ENCODE measurements at places on chromosomes 7 and 10. TPM values are rescaled to one million over a fixed set of nuclear protein-coding genes. Genes with fewer than 3 reads are reported as not detected.

GRCh38 chr10:29392376-29393021 lies 103.6 kb downstream of the LYZL1 start:
- DNase-seq = no peak

DNA sequence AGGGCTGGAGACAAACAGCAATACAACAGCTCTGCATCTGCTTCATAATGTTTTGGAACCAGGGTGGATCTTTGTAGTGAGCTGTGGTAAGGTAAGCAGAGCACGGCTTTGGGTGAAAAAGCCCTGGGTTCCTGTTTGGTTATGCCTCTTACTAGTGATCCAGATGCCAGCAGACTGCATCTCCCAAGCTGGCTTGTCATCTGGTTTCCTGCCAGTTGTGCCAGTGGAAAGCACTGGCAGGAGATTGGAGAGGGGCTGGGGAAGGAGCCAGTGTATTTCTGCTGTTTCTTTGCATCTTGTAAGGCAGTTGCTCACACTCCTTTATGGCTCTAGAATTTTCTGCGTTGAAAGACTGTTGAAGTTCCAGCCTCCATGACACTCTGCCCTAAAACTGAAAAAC lies 137.6 kb downstream of the TSPAN12 start:
- no peak for DNase-seq

DNA sequence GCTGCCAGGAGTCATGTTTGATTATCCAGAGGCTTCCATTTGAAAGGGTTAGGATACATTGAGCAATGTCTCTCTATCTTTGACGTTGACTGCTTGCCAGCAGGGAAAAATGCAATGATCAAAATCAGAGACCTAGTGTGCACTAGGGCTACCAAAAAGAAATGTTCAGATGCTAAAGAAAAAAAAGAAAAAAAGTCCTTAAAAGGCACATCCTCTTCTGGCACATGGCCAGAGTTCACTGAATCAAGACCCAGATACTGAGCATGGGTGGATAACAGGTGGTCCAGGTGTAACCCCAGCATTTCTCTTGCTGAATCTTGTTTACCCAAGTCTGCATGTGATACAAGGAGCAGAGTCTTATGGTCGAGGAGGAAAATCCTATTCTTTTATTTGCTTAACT lies 899.3 kb downstream of the SORCS3 start:
- DNase-seq = no peak

Gene DPP6
- 2.0 TPM for polyA plus RNA-seq

DNA sequence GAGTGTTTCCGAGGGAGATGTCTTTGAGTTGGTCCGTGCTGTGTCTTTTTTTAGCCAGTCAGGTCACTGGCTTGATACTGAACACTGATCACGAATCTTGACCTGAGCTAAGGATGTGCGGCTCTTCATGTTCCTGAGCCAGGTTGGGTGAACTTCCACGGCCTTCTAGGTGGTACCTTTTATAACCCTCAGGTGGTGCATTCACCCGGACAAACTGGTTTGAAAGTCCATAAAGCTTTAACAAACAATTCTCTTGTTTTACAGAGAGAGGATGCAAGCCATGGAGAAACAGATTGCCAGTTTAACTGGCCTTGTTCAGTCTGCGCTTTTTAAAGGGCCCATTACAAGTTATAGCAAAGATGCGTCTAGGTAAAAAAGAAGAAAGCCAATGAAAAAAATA lies 229.5 kb downstream of the ARHGAP21 start:
- no peak for DNase-seq

- DNase-seq = no peak
Observed at GRCh38 chr10:17174626-17175025, 26.8 kb downstream of the TRDMT1 start.

DNA sequence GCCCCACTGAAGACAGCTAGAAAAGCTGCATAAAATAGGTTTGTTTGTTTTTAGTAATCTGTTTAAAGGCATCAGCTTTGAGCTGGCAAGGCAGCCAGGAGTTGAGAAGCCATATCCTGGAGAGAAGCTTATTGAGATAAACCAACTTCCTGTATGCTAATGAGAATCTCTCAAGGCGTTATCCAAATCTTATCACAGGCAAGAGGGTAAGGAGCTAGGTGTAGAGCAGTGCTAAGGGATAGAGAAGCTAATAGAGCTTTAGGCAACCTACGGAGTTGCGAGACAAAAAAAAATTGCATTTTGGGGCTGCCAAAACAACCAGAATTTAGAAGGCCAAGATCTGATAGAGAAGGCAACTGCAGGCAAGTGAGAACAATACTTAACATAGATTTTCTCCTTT lies 641.6 kb downstream of the SH2D4B start:
- no peak for DNase-seq

Gene VSTM2A
- not detected for polyA plus RNA-seq

GRCh38 chr10:67520924-67521520 lies 175.0 kb downstream of the CTNNA3 start:
- DNase-seq = peak; percentile 63

Measured in hindlimb muscle (tissue), 1 donor.